ENCODE measurements at places on chromosomes 3 and 15. TPM values are rescaled to one million over a fixed set of nuclear protein-coding genes. Genes with fewer than 3 reads are reported as not detected.
A peak's percentile ranks its signal among the peaks of the same experiment; 100 is the strongest.

- DNase-seq: no peak
- no peak overlapping the region for H3K27ac ChIP-seq
- peaks cover 36% of the 10 kb centered on the region for H3K4me1 ChIP-seq
- H3K36me3 ChIP-seq: no peaks in the 10 kb centered on the region
- H3K4me3 ChIP-seq: peak overlapping the region; percentile 36
Measured at GRCh38 chr15:45117308-45118130, 3.4 kb downstream of the DUOXA2 start.

DNA sequence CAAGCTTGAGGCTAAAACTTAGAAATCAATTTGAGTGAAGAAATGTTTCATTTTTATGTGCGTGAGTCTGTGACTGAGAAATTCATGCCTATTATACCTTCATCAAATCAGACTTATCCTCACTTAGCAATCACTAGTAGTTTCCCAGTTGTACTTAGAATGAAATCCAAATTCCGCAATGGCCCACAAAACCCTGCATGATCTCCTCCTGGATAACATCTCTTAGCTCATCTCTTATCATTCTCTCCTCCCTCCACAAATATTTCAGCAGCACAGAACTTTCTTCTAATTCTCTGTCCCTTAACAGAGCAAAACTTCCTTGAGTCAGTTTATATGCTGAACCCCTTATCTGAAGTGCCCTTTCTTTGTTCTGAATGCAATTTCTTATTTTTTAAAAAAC, 198.8 kb upstream of the TGFBR2 start:
- DNase-seq: no peak
- H3K27me3 ChIP-seq: no peaks in the 10 kb centered on the region
- H3K27ac ChIP-seq: no peak overlapping the region

GRCh38 chr3:19931180-19931692, 2.8 kb downstream of the EFHB start:
- peak; percentile 67 for DNase-seq
- peak overlapping the region; percentile 11 for H3K4me3 ChIP-seq
- H3K27me3 ChIP-seq: peaks cover 11% of the 10 kb centered on the region
- H3K36me3 ChIP-seq: no peaks in the 10 kb centered on the region

DNA sequence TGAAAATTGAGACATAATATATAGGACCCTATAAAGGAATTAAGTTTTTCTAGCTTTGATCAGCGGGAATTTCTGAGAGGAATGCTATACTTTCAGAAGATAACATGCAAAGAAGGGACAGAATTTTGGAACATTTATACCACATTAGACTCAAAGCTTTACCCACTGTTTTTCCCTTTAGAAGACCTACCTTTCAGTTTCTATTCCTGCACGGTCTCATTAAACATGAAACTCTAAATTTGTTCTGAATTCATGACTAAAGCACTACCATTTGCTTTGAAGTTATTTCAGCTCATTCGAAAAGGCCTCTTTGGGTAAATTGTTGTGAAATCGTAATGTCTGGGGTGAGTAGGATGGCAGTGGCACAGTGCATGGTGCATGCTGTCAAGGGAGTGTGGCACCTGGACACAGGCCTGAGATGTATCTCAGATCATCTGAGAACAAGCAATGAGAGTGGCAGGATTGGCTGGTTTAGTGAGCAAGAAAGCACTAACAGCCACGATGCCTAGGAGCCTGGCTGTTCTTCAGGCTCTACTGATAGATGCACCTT, 42.5 kb downstream of the CHCHD4 start:
- peaks cover 2% of the 10 kb centered on the region for H3K36me3 ChIP-seq
- H3K27ac ChIP-seq: peak overlapping the region; percentile 4
- peaks cover 2% of the 10 kb centered on the region for H3K27me3 ChIP-seq

- no peak overlapping the region for H3K27ac ChIP-seq
- no peak overlapping the region for H3K4me3 ChIP-seq
- H3K36me3 ChIP-seq: no peaks in the 10 kb centered on the region
- H3K27me3 ChIP-seq: peaks cover 18% of the 10 kb centered on the region
Measured at GRCh38 chr3:115800489-115801075, 177.3 kb downstream of the GAP43 start.

DNA sequence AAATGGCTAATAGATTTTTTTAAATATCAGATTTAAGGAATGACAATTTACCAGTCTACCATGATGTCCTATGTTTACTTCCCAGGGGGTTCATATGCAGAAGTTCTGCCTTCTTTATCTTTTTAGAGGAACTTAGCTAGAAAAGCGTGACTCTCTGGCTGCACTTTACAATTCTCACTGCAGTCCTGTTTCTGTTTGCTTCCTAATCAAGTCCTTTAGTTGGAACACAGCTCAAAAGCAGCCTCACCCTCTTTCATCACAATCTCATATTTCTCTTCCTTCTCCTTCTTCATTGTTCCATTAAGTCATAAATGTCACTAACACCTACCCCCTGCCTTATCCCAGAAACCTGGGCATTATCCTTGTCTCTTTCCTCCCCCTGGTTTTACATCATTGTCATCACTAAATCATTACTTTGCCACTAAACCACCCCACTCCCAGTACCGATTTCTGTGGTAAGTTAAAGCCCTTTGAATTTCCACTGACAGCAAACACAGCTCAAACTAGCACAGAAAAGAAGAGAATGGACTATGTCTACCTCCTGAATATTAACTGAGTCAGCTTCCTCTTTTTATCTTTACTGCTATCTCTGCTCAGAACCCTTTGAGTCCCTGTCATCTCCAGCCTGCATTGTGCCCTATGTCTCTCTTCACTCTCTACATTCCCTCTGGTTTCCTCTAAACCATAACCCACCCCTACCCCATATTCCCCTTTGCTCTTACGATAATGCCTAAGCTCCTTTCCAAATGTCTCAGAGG, 13.8 kb upstream of the PPP4R2 start:
- no peak overlapping the region for H3K4me3 ChIP-seq
- no peak for DNase-seq
- H3K27ac ChIP-seq: no peak overlapping the region
- peaks cover 3% of the 10 kb centered on the region for H3K36me3 ChIP-seq
- no peaks in the 10 kb centered on the region for H3K4me1 ChIP-seq
- H3K27me3 ChIP-seq: peaks cover 7% of the 10 kb centered on the region

DNA sequence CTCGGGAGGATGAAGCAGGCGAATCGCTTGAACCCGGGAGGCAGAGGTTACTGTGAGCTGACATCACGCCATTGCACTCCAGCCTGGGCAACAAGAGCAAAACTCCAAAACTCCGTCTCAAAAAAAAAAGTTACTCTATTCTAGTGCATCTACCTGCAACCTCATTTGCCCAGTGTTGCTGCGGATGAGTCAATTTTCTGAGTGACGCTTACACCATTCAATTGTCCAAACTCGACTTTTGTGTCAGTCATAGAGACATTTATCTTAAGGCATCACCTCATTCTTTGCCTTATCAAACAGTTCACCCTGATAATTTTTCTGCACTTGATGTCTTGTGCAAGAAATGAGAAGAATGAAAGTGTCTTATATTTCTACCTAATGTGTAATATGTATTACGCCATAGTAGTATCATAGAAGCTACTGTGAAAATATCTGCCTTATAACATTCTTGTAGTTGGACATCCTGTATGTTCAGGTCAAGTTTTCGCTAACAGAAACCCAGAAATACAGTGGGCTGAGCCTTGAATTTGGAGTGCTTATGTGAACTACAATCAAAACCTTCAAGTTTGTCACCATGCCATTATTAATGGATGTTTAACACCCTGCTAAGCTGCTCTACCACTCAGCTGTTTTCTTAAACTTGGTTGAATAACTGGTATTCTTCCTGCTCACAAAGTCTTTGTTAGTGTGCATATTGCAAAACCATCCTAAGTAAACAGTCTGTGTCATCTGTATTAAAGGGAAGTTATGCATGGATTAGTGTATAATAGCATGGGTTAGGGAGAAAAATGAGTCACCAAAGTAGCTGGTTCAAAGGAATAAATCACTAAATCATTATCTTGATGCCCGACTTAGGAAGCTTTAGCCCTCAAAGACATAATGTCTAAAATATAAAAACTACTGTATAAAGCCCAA, 531.0 kb upstream of the NR2F2 start:
- H3K36me3 ChIP-seq: no peaks in the 10 kb centered on the region
- no peak overlapping the region for H3K27ac ChIP-seq
- H3K27me3 ChIP-seq: peaks cover 4% of the 10 kb centered on the region
- no peaks in the 10 kb centered on the region for H3K4me1 ChIP-seq
- DNase-seq: no peak
- H3K4me3 ChIP-seq: no peak overlapping the region

DNA sequence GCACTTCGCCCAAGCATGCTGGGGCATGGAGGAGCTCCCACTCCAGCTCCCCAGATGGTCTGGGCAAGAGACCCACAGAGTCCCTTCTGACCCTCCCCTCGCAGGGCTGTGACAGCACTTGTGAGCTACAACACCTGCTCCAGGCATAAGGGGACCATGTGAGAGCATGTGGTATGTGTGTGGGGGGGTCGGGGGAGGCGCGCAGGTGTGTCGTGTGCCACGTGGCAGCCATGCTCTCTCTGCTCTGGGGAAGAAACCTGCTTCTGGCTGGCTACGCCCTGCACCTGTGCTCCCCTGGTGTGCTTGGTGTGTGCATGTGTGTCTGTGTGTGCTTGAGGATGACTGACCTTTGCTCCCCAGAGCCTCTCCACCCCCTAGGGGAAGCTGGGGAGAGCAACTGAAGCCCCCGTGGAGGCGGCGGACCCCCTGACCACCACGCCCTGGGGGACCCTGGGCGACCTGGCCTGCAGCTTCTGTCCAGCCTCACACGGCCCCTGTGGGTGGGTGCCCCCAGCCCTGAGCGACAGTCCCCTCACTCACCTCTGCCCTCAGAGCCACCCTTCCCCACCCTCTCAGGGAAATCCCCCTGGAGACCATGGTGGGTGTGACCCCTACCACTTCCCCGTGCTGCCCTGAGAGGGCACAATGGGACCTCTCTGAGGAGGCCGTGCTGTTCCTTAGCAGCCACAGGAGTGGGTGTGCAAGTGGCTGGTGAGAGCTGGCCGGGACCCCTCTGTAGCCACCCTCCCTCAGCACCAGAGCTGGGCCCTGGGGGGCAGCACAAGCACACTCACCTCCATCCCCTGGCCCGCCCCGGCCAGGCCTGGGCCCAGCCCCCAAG, 16.6 kb upstream of the SEC13 start:
- no peaks in the 10 kb centered on the region for H3K27me3 ChIP-seq
- no peak overlapping the region for H3K4me3 ChIP-seq
- peaks cover 10% of the 10 kb centered on the region for H3K4me1 ChIP-seq
- no peak for DNase-seq

DNA sequence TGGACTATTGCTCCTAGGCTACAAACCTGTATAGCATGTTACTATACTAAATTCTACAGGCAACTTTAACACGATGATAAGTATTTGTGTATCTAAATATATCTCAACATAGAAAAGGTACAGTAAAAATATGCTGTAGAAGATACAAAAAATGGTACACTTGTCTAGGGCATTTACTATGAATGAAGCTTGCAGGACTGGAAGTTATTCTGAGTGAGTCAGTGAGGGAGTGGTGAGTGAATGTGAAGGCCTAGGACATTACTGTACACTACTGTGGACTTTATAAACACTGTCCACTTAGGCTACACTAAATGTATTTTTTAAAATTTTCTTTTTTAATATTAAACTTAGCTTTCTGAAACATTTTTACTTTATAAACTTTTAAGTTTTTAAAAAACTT, 140.5 kb upstream of the SGO1 start:
- DNase-seq: no peak
- no peaks in the 10 kb centered on the region for H3K36me3 ChIP-seq
- H3K4me3 ChIP-seq: no peak overlapping the region
- no peaks in the 10 kb centered on the region for H3K4me1 ChIP-seq
- no peak overlapping the region for H3K27ac ChIP-seq

DNA sequence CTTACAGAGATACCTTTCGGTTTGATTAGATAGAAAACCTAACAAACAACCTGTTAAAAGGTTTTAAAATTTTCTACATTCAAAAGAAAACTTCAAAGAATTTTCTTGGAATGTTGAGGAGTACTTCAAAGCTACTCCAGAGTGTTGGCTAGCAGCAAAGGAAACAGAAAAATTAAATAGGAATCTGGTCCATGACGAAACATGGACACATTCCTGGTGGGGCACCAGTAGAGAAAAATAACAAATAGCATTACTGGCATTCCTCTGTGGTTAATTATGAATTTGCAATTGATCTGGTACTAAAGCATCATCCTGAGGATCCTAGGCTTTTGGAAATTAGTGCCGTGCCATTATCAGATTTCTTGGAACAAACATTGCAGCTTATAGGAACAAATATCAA, 59.5 kb upstream of the DPPA4 start:
- H3K4me1 ChIP-seq: no peaks in the 10 kb centered on the region
- H3K27ac ChIP-seq: no peak overlapping the region
- no peaks in the 10 kb centered on the region for H3K27me3 ChIP-seq
- no peak for DNase-seq
- H3K36me3 ChIP-seq: no peaks in the 10 kb centered on the region

DNA sequence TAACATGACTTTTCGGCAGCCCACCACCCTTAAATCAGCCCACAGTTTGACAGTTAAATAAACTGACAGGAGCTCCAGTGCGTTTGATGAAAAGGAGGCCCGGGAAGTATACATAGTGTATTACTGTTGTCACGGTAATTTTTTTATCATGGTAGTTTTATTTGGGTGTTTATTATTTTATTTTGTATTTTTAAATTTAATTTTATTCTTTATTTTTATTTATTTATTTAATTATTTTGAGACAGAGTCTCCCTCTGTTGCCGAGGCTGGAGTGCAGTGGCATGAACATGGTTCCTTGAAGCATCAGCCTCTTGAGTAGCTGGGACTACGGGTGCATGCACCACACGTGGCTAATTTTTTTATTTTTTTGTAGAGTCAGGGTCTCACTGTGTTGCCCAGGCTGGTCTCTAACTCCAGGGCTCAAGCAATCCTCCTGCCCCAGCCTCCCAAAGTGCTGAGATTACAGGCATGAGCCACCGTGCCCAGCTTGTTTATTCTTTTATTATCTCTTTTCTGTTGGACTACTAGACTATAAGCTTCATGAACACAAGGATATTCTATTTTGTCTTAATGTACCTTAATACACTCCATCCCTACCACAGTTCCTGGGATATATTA, 65.3 kb downstream of the LRCH3 start:
- peaks cover 8% of the 10 kb centered on the region for H3K4me1 ChIP-seq
- no peak overlapping the region for H3K4me3 ChIP-seq
- no peak overlapping the region for H3K27ac ChIP-seq
- H3K36me3 ChIP-seq: peaks cover 34% of the 10 kb centered on the region
- no peaks in the 10 kb centered on the region for H3K27me3 ChIP-seq
- DNase-seq: no peak

RLBP1 gene
- total RNA-seq: not detected

CAND2 gene
- 1.5 TPM for total RNA-seq

SPATA12 gene
- total RNA-seq: not detected

CPLX3 gene
- not detected for total RNA-seq

GCNT3 gene
- not detected for total RNA-seq

GADL1 gene
- total RNA-seq: not detected

C3orf80 gene
- 0.13 TPM for total RNA-seq
